ENCODE measurements at places on chromosomes 3 and 15.

GRCh38 chr3:182722907-182723306, 70.4 kb upstream of the ATP11B start:
- DNase-seq = no peak

DNA sequence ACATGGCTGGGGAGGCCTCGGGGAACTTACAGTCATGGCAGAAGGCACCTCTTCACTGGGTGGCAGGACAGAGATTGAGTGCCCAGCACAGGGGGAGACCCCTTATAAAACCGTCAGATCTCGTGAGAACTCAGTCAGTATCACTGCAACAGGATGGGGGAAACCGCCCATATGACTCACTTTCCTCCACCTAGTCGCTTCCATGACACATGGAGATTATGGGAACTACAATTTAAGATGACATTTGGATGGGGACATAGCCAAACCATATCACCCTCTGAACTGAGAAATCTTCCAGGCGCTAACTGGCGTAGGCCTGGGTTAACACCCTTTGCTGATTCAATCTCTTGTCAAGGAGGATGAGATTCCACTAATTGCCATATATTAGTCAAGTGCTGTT, 392.3 kb downstream of the FEZF2 start:
- DNase-seq = no peak

DNA sequence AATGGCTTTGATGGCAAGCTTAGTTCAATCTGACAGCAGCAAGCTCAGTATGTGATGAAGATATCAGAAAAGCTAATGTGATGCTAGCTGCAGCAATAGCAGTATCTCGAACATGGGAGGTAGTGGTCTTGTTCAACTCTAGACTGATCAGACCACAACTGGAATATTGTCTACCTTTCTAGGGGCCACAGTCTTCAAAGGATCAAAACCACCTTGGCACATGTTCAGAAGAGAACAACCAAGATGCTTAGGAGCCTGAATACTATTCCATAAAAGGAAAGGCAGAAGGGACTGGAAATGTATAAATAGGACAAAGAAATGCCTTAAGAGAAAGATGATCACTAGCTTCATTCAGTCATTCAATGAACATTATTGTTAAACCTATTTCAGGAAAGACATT, 2.3 kb downstream of the C3orf70 start:
- no peak for DNase-seq

DNA sequence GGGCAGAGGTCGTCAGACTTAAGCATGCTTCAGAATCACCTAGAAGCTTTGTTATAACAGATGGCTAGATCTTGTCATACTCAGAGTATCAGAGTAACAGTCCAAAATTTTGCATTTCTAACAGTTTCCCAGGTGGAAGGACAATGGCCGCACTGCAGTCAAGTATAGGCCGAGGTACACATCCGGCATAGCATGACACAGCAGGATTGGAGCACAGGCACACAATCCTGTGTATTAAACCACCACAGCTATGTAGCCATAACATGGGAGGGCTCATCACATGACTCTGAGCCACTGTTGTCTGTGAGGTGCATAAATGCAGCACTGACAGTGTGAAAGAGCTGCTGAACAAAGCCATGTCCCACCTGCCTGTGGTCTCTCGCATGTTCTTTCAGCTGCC, 85.7 kb upstream of the RNF7 start:
- DNase-seq = no peak

DNA sequence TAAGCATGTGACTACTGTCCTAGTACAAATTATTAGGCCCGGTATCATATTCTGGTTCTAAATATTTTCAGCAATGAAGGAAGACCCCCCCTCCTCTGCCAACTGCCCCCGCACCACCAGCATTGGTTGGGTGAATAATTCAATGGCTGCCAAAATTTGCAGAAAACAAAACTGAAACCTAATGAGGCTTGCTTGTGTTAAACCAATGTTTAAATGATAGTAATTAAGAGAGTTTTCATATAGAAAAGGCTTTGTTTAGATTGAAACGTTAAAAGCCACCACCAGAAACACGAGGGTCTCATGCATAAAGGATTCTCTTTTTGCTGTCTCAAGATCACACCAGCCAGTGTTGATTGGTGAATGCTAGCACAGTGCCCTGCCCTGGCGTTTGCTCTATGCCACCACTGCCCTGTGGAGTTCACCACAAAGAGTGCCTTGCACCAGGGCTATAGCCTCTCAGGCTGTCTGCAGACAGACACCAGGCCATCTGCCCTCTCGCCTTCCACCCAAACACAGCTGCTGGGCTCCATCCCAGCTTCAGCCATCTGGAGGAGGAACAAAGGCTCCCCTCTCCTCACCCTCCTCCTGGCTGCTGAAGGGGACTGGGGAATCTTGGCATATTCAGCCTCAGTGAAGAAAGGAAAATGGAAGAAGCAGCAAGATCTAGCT, 200.3 kb upstream of the PFN2 start:
- DNase-seq = no peak

DNA sequence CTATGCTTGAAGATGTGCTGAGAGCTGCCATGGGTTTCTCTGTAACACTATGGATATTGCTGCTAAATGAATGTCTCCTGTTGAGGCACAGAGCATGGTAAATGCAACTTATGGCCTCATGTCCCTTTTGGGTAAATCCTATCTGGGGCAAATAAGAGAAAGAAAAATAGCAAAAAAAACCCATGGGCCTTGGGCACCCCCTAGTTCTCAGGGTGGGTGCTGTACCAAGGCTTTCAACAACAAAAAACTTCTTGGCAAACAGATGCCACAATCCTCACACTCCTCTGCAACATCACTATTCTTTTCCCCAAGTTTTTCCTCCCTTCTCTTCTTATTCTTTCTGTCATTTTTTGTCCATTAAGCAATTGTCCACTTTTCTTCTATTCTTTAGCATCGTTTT, 340.1 kb upstream of the ROBO2 start:
- DNase-seq = no peak

DNA sequence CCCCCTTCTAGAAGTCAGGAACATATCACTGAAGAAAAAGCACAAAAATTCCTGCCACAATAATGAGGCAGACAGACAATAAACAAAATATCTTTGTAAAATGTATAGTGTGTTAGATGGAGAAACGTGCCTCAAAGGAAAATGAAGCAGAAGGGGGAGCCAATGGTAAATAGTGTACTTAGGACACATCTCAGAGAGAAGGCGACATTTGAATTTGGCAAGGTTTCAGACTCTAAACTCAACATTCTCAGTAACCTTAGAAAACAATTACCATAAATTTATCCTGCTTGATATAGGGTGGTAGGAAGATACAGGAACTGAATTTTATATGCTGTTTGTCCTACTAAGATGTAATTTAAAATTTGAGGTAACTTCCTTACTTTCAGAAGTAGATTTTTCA, 52.6 kb upstream of the PTX3 start:
- DNase-seq = no peak

DNA sequence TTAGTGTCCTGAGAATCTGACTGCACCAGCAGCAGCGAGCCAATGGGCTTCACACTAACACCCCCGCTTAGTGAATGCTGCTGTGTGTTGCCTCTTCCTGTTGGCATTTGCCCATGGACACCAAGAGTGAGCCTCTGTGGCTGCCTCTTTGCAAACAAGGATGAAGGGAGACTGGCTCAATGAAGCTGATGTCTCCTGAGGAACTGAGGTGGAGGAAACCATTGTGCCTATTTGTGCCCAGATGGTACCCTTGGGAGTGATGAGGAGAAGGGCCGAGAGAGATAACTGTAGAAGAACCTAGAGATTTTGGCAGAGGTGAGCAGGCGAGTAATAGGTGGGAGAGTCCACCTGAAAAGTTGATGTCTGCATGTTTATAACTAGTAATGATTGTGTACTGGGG, 51.2 kb downstream of the IL20RB start:
- DNase-seq = no peak

GRCh38 chr15:77836906-77837648, 204.4 kb upstream of the LINGO1 start:
- peak; percentile 68 for DNase-seq
